ENCODE measurements at places on chromosomes 16 and 17.

- DNase-seq, result no peak
These were observed 378.9 kb downstream of the CDH13 start for GRCh38 chr16:83005653-83006160.

- DNase-seq, result no peak
These were observed 36.6 kb upstream of the RBFOX3 start for GRCh38 chr17:79647456-79647915.

DNA sequence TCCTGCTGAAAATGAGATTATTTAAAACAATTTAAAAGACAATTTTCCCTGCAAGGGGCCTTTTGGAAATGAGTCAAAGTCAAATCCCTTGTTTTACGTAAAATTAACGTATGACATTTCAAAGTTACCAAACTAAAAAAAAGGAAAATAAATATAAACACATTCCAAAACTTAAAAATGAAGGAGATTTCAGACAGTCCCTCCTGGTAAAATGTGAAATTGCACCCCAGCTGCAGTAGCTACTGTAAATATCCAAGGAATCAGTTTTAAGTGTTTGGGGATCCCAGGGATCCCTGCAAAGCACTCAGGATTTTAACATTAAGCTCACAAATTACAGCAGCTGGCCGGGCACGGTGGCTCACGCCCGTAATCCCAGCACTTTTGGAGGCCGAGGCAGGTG is 63.3 kb downstream of the NXN start:
- DNase-seq, result no peak

DNA sequence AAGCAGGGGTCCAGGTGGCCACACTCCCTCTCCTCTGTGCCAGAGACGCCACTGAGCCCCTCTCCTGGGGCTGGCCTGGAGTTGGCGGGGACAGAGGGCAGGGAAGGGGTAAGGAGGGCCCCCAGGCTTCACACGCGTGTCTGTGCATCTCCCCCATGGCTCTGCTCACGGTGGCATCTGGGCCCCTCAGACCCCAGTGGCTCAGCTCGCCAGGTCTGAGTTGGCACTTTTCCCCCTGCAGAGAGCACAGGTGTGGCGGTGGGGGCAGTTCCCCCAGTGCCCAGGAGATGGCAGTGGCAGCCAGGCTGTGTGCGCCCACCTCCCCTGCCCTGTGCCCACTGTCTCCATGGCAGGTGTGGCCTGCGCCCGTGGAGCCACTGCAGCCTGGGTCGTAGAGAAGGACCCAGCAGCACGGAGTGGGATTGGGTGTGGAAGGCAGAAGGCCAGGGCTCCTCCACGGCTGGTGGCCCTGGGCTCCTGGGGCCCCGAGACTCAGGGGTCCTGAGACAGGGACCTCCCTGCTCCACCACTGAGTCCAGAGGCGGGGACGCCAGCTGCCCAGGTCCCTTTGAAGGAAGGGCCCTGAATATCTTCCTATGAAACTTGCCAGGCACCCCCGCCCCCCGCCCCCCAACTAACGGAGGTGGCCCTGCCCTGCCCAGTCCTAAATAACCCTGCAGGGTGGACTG is 4.3 kb upstream of the APRT start:
- no peak for DNase-seq

DNA sequence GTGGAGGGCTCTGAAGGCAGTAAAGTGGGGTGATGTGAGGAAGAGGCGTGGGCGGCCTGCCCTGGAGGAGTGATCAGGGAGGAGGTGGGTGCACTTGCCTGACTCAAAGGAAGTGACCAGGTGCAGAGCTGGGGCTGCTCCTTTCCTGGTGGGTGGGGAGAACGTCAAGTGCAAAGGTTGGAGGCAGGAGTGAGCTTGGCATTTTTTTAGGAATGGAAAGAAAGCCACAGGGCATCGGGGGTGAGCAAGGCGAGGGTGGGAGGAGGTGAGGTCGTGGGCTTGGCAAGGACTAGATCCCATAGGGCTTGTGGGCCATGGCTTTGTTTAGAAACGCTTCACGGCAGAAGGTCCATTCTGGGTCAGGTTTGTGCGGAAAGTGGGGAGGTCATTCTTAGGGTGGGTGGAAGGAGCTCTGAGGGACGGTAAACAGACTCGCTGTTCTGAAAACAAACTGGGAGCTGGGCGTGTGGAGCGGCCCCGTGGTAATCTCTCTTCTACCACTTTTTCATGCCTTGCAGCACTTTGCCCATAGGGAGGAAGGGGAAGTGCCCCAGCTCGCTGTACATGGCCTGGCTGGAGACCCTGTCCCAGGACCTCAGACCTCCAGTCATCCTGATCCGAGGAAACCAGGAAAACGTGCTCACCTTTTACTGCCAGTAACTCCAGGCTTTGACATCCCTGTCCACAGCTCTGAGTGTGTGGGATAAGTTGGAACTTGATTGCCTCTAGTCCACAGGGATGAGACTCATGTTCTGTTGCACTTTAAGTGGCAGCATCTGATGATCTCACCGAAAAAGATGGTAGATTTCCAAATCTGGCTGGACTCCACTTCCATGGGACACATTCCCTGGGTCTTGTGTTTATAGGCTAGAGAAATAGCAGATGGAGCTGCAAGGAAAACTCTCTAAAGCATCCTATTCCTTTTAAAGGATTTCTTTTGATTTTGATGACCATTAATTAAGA is 18.9 kb upstream of the HERPUD1 start:
- no peak for DNase-seq
